ENCODE measurements at places on chromosomes 3 and 15.
A peak's percentile ranks its signal among the peaks of the same experiment; 100 is the strongest.

DNA sequence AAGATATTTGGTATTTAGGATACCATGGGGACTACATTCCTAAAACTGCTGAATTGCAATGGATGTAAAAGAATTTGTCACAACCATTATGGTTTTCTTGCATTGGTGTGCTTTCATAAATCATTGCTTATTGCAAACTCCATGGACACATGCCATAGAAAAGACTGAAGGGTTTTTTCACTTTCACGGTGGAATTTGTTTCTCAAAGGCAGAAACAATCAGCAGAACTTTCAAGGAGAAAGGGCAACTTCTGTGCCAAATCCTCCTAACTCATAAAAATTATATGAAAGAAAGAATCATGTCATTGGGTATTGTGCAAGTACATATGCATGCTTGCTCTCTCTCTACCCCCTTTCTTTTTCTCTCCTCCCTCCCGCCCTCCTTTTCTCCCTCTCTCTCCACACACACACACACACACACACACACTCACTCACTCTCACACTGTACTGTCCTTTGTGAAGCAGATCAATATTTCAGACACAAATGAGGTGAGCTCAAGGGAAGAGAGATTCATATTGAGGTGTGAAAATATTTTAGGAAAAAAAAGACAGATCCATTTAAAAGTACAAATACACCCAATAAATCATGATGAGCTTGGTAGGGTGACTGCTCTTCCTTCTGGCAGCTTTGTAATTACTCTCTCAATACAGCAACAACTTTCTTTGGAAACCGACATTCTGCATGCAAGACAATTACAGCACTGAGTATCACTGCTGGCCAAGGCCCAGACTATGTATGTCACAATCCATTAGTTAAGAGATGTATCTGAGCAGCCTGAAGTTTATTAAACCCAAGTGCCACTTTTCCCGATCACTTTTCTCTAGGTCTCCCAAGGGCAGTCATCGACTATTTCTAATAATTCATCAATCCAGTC, 492.6 kb downstream of the TUSC7 start:
- no peak for ATAC-seq

DNA sequence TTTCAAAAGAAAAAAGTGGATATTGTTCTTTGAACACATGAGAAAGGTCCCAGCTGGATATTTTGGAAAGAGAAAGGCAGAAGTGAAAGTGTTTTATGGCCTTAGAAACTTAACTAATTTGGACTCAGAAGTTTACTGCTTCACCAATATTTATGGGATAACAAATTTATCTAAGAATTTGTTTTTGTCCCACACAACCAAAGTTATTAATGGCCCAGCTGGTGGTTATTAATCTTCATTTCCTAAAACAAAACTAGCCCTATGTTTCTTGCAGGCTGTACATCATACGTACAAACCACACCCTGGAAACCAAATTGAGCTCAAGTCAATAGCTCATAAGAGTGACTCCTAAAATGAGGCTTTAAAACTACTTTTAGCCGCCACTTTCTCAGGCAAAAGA, 372.9 kb upstream of the LMCD1 start:
- ATAC-seq: no peak

DNA sequence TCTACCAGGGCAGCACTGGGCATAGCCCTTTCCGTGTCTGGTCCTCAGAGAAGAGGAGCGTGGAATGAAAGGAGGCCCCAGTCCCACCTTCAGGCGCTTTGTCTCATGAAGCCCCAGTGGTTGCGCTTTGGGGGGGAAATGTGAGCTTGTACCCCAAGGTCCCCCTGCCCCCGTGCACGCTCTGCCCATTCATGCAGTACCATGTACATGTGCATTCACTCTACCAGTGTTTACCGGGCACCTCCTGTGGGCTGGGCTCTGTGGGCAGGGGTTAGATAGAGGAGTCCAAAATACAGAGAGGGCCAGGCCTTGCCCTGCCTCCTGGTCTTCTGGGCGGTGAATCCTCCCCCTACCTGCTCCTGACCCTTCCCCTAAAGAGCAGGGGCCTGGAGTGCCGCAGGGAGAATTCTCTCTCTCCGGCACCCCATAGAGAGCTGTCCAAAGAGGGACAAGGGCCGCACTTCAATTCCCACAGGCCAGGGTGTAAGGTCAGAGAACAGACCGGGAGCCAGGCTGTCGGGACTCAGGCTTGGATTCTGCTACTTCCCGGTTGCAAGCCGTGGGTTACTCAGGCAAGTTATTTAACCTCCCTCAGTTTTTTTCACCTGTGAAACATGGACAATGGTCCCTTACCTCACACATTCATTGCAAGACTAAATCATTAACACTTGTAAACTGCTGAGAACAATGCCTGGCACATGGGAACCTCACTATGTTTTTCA, 153.4 kb downstream of the MEGF11 start:
- no peak for ATAC-seq

- peak; percentile 90 for ATAC-seq
Observed at GRCh38 chr15:50500352-50500751, 46.1 kb downstream of the USP50 start.

- ATAC-seq: no peak
Observed at GRCh38 chr3:185988080-185988815, 50.4 kb upstream of the TRA2B start.

DNA sequence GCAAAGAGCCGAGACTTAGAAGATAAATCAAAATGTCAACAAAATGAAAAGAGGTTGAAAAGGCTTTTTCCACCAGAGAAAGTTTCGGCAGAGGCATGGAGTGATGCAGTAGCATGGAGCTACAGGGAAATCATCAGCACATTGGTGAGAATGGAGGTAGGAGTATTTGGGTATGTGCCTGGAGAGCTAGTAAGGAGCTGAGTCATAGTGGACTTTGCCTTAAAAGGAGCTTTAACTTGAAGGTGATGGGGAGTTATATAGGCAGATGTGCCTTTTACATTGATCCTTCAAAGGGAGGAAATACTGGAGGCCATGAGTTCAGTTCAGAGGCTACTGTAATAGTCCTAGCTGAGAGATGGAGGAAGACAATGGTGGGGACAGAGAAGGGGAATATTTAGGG, 44.3 kb downstream of the IL5RA start:
- no peak for ATAC-seq

DNA sequence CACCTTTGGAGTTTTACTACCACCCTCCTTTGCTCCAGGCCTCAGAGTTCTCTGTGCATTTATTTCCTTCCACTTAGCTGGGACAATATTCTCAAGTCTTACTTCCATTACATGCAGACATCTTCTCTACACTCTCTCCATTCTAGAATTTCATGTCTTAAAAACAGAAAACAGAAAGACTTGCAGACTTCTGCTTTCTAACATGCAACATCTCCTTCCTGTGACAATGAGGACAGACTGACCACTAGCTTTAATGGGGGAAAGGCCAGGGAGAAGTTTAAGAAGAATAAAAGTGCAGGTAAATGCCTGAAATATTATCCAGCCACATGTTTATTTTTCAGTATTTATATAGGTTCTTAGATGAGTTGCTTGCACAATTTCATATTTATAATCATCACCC, 17.1 kb upstream of the CSTA start:
- no peak for ATAC-seq

- peak; percentile 100 for ATAC-seq
Observed at GRCh38 chr3:38834110-38834509, 18.1 kb upstream of the SCN10A start.

GRCh38 chr3:36993326-36994283, at the start of gene MLH1:
Gene MLH1 (plus strand): TSS chr3:36993518. CDS start chr3:36993548, 30 bp downstream.
- ATAC-seq: peak; percentile 93

- ATAC-seq: no peak
Observed at GRCh38 chr3:189964623-189965332, 155.9 kb downstream of the P3H2 start.

DNA sequence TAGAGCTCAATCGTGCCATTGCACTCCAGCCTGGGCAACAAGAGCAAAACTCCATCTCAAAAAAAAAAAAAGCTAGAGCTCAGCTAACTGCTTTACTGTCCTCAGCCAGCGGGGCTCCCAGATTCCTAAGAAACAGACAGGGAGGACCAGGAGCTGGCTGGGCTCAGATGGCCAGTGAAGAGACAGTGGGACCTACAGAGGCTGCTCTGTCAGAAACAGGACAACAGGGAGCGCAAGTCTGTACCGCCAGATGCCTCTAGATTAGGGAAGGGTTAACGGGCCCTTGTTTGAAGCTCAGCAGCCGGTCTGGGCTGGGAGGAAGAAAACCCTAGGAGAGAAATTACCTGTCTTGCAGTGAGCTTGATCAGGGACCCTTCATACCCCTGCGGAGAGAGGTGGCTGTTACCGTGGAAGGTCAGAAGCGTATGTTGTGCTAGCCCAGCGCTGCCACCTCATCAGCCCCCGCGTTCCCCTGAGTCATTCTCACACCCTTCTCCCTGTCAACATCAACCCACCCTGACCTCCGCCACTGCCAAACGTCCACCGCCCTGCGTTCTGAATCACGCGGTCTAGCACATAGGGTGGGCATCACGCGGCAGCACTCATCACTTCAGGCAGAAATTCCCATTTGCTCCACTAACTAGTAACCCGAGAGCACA, 25.3 kb downstream of the RBPMS2 start:
- ATAC-seq: peak; percentile 49

DNA sequence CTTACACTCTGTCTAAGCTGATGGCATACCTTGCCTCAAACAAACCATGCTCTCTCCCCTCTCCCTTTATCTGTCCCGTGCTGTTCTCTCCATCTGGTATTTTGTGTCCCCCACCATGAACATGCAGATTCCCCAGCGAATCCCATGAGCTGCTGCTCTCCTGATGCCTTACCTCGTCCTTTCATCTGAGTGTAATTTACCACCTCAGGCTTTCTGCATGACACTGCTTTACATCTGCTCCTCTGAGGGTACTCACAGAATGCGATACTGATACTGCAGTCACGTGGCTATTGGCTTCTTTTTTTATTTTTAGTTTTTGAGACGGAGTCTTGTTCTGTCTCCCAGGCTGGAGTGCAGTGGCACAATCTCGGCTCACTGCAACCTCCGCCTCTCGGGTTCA, 341.7 kb downstream of the PTPRG start:
- ATAC-seq: peak; percentile 66

- no peak for ATAC-seq
Observed at GRCh38 chr3:86180696-86181095, 810.3 kb downstream of the VGLL3 start.

Data from motor neuron (in vitro differentiated cells).